ENCODE measurements at places on chromosomes 1 and 21. TPM values are rescaled to one million over a fixed set of nuclear protein-coding genes. Genes with fewer than 3 reads are reported as not detected.

CD1D gene
- total RNA-seq, result not detected

FAM78B gene
- total RNA-seq, result not detected

DNA sequence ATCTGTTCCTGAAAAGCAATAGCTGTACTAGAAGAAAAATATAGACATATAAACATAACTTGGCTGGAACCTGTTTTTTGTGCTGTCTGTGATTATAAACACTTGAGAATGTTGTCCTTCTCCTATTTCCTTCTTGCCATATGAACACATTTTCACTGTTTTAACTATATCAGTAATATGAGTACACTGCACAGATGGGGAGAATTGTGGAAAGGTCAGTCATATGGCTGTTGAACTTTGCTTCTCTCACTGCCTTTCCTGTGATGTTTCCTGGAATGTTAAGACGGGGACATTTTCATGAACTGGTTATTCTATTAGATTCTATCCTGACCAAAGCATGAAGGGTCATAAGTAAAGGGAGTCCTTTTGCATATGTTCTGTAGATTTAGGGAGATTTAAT is 24.9 kb downstream of the HMCN1 start:
- no peak for DNase-seq

DNA sequence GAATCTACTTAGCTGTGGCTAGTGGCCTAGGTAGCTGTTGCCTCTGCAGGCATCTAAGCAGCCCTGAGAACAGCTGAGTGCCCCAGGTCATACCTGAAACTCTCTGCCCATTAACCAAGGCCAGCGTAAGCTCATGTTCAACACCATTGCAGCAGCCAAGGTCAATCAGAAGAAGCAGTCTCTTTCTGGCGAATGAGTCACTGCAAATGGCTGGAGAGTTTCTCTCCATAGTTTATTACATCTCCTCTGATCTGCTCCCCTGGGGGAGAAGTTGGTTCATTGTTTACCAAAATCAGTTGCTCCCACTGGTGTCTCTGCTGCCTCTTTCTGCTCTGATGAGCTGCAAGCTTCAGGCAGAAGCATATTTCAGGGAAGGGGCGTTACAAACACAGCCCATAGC is 6.9 kb upstream of the BCL9 start:
- no peak for DNase-seq

GRCh38 chr1:231550448-231550781 is 21.9 kb downstream of the TSNAX start:
- no peak for DNase-seq

CFAP141 gene
- not detected for total RNA-seq

All from G401 (cell line).